ENCODE measurements at places on chromosomes 2 and 18. TPM values are rescaled to one million over a fixed set of nuclear protein-coding genes. Genes with fewer than 3 reads are reported as not detected.
A peak's percentile ranks its signal among the peaks of the same experiment; 100 is the strongest.

Gene PRSS56
- 2.4 TPM for polyA plus RNA-seq

Gene LRP2
- 0.04 TPM for polyA plus RNA-seq

Gene SERPINB13
- not detected for polyA plus RNA-seq

Gene SATB2
- polyA plus RNA-seq = 3.6 TPM

Gene MAP2
- 13.7 TPM for polyA plus RNA-seq

Gene PECR
- polyA plus RNA-seq = 5.5 TPM

Gene TMEM198
- 2.5 TPM for polyA plus RNA-seq

Gene SPP2
- polyA plus RNA-seq = not detected

- no peak for DNase-seq
These were observed 115.6 kb upstream of the REG3A start for GRCh38 chr2:79275197-79275596.

DNA sequence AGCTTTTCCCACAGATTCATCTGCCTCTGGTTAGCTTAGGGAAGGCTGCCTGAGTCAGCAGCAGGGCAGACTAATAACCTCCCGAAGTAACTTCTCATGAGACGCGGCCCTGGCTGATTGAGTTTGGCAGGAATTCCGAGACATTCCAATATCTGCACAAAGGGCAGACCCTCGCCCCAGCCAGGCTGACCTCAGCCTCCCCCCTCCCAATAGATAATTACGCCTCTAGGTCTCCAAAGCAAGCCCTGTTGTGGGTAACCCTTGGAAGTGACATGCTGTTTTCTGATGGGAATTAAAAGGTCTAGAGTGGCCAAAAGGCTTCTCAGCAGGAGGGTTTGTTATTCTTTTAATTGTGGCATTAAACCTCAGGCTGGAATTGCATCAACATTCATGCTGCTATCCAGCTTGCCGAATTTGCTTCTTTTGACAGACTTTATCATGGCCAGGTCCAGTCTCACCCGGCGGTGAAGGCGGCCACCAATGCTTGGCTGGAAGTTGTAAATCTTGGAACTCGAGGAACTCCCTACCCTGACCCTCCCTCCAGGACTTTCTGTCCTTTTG is 98.0 kb upstream of the SLC14A2 start:
- peak; percentile 60 for DNase-seq

DNA sequence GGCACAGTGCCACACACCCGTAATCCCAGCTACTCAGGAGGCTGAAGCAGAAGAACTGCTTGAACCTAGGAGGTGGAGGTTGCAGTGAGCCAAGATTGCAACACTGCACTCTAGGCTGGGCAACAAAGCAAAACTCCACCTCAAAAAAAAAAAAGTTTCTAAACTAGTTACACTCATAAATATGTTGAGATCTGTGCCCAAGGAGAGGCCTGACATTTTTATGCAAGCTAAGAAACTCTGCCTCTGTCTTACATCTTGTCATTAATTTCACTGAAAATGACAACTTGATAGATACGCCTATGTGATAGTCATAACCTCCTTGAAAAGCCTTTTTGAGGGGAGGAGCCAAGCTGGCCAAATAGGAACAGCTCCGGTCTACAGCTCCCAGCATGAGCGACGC is 412.7 kb downstream of the STK39 start:
- DNase-seq = no peak

GRCh38 chr2:61135510-61135909 is 26.5 kb upstream of the C2orf74 start:
- DNase-seq = peak; percentile 42

- no peak for DNase-seq
These were observed 734 bp upstream of the RMC1 start for GRCh38 chr18:23502516-23503037.

GRCh38 chr2:77937366-77937765 is 415.2 kb upstream of the LRRTM4 start:
- no peak for DNase-seq

DNA sequence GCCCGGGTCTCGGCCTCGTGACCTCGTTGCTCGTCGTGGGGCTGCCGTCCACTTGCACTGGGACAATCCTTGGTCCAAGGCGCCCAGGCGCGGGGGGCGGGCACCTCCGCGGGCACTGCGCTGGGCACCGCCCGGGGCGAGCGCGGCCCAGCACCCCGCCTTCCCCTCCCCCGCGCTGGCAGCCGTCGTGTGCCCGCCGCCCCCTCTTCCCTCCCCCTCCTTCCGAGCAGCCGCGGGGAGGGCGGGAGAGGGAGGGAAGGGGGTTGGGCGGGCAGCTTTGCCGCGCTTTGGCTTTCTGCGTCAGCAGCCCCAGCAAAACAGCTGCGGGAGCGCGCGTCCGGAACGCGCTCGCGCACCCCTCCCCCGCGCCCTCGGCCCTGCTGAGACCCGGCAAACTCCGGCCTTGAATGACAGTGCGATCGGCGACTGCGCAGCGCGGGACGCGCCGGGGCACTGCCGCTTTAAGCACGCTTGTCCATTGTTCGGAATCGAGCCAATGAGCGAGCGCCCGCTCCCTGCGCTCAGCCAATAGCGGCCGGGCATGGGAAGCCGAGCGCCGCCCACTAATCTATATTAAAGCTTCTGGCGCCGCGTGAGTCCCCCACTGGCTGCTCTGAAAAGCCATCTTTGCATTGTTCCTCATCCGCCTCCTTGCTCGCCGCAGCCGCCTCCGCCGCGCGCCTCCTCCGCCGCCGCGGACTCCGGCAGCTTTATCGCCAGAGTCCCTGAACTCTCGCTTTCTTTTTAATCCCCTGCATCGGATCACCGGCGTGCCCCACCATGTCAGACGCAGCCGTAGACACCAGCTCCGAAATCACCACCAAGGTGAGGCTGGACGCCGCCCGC is at the start of gene PTMA:
PTMA (plus strand) TSS at position 599 of the 846 bp plus-strand sequence; CDS start at position 781, 182 bp downstream.
- DNase-seq = peak; percentile 100

DNA sequence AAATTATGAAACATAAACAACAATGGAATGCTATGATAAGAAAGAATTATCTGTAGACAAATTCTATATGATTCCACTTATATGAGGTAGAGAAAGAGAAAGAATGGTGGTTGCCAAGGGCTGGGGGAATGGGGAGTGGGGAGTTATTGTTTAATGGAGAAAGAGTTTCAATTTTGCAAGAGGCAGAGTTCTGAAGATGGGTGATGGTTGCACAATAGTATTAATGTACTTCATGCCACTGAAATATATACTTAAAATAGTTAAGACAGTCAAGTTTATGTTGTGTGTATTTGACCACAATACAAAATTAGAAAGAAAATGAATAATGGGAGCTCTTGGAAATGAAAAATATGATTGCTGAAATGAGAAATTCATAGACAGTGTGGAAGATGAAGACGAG is 22.6 kb upstream of the FAM117B start:
- no peak for DNase-seq

DNA sequence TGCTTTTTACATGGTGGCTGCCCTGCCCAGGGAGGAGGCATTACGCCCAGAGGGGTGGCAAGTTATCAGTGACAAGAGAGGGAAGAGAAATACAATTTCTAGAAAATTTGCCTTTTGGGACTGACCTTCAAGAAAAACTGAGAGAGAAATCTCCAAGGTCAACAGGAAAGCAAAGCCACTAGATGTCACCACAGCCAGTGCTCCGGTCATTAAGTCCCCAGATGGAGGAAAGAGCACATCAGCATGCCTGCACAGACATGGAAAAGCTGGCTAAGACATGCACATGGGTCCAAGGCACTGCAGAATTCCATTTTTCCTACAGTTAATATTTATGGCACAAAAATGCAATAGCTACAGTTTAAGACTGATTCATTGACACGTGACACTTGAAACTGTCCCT is 21.0 kb downstream of the FHL2 start:
- no peak for DNase-seq

- peak; percentile 86 for DNase-seq
These were observed 155.8 kb downstream of the SH3RF3 start for GRCh38 chr2:109284826-109285225.

GRCh38 chr18:34651586-34652369 is 58.3 kb upstream of the DTNA start:
- DNase-seq = no peak

DNA sequence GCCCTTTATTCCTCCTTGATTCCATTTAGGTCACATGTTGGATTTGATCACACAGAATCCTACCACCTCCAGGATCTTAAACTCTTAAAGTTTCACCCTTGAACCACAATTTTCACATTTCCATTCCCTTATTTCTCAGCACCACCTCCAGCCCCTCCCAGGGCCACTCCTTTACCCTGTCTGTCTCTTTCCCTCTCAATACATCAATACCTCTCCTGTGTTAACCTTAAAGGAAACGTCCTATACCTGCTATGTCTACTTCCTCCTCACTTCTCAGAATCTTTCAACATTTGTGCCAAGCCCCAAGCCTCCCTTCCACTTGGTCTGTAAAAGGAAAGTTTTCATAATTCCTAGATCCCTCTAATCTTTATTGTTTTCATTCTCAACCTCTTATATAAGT is 158.8 kb downstream of the BAZ2B start:
- no peak for DNase-seq

DNA sequence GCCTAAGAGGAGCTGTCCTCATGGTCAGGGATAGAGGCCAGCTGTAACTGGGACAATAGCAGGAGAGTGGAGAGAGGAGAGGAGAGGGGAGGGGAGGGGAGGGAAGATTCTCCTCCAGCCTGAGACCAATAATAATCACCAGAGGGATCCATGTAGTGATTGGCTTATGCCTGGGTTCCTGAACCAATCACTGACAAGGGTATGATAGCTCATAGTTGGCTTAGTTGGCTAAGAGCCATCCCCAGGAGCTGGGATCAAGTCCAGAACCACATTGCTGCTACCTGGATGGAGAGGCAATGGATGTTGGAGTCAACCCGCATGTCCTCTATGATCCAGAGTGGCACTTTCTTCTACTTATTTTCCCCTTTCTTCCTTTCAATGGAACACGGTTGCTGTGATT is 7.7 kb upstream of the ST8SIA5 start:
- no peak for DNase-seq

- no peak for DNase-seq
These were observed 147.9 kb upstream of the ACAA2 start for GRCh38 chr18:49961271-49961670.

DNA sequence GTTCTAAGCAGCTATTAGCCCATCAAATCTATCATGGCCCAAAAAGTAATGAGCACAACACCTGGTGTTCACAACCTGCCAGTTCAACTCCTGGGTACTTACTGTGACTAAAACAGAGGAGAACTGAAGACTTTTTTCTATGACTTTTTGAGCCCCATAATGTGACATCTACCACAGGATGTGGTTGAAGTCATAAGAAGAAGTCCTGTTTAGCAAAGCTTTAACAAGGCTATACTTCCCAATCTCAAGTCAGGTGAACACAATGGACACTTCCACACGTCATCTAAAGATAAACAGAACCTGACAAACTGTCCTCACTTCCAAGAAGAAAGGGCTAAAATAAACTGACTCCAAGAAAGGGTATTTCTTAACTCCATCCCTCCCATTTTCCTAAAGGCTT is 138.8 kb downstream of the ATAD2B start:
- DNase-seq = no peak

GRCh38 chr18:3653851-3654441 is 204.0 kb downstream of the TGIF1 start:
- DNase-seq = no peak

GRCh38 chr2:62814123-62814522 is 108.6 kb downstream of the EHBP1 start:
- DNase-seq = peak; percentile 66

- DNase-seq = peak; percentile 91
These were observed at the start of gene MSH6 for GRCh38 chr2:47782671-47783485. Gene MSH6 (plus strand): TSS chr2:47783145. CDS start chr2:47783234, 89 bp downstream.

DNA sequence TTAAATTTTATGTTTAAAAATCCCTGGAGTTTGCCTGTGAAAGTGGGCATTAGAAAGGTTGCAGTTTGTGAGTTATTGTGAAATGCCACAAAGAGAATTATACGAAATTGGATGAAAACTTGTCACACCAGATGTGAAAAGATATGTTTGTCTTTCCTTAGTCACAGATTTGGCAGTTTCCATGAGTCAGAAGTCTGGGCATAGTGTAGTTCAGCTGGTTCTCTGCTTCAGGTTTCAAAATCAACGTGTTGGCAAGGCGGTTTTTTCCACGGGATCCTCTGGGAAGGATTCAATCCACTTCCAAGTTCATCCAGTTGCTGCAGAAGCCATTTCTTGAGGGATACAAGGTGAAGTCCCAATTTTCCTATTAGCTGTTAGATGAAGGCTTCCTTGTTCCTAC is 658.0 kb upstream of the CDH2 start:
- no peak for DNase-seq

DNA sequence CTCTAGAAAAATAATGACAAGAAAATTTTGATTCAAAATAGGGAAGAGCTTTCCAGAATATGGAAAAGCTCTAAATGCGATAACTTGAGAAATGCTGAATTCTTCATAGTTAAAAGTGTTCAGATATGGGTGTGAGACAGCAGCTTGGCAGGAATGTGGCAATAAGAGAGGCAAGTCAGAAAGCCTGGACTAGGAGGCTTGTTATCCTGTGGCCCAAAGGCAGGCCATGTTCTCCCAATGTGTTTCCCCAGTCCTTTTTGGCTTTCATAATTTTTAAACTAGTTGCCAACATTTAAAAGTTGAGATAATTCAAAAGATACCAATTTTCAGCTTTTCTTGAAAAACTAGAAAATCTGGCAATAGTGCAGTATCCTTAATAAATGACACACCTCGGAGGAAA is 366.3 kb upstream of the FANCL start:
- DNase-seq = no peak

DNA sequence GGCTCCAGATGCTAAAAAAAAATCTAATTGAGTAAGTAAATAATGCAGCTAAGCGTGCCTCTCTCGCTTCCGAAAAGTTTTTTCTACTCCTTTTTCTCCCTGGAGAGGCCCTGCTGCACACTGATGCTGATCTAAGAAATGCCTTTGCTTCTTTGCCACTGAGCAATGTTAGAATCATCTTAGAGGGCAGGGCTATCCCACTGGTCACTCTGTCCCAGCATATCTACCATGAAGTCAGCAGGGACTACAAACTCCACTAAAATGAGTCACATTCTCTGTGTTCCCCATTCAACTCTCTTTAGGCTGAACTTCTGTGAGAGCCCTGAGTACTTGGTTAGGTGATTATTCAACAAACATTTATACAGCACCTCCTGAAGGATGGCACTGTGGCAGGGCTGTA is 127.6 kb upstream of the LYPD1 start:
- DNase-seq = peak; percentile 21

GRCh38 chr2:237877576-237878307 is 18.3 kb downstream of the RAMP1 start:
- no peak for DNase-seq

GRCh38 chr2:134173338-134174016 is 80.4 kb upstream of the MGAT5 start:
- peak; percentile 54 for DNase-seq

DNA sequence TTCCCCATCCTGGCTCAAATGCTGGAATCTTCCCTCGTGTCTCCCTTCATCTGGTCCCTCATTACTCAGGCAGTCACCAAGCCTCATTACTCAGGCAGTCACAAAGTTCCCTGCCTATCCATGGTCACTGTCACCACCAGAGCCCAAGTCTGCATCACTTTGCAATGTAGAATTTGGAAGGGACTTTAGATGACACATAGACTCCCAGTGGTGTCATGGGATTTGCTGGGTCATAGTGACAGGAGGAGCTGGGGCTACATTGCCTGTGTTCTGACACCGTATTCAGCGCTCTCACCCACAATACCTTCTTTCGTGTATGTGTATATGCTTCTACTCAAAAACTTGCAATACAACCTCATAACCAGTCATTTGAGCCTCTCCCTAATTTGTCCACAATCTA is 2.1 kb upstream of the EMILIN1 start:
- no peak for DNase-seq
